ENCODE measurements at places on chromosomes 12 and 14. TPM values are rescaled to one million over a fixed set of nuclear protein-coding genes. Genes with fewer than 3 reads are reported as not detected.

The SPRYD4 gene
- total RNA-seq: 5.7 TPM

The PPFIBP1 gene
- total RNA-seq: 101 TPM

The LACRT gene
- total RNA-seq: not detected

The KCNH3 gene
- 2.5 TPM for total RNA-seq

The BMP4 gene
- 35.2 TPM for total RNA-seq

The CISTR gene
- total RNA-seq: not detected

The ENDOU gene
- 0.11 TPM for total RNA-seq

The POTEG gene
- total RNA-seq: not detected

The TSPAN11 gene
- 19.7 TPM for total RNA-seq

The OSBPL8 gene
- 51.5 TPM for total RNA-seq

The SERPINA12 gene
- total RNA-seq: not detected

The KCNA5 gene
- 0.80 TPM for total RNA-seq

The SUSD6 gene
- total RNA-seq: 34.7 TPM

Data from mesothelial cell of epicardium (in vitro differentiated cells).